ENCODE measurements at places on chromosomes 12 and 14.

DNA sequence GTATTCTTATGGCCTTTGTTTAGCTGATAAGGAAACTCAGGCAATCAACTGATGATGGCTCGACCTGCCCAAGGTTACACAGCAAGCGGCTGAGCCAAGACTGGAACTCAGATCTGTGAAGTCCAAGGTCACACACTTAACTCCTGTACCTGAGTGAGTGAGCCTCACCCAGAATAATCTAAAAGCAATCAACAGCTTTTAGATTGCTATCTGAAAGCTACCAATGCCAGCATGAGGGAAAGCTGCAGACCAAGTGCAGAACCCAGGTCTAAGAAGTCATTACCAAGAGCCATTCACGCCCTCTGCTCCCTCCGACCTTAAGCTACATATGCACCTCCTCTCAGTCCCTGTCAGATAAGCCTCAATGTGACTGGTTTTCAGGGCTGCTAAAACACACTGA, 12.1 kb downstream of the APPL2 start:
- no peak for DNase-seq

DNA sequence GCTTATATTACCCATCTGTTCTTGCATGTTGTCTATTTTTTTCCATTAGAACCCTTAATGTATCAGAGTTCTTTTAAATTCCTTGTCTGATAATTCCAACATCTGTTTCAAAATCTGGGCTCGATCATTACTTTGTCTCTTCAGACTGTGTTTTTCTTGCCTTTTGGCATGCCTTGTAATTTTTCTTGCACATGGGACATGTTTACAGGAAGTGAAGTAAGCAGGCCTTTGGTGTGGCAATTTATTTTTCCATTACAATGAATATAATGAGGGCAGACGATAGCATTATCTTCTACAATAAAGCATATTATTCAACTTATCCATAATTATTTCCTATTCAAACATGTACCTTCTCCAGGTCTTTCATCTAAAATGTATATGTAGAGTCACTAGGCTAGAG, 48.3 kb downstream of the STXBP6 start:
- DNase-seq: no peak

GRCh38 chr14:85599939-85600338, 70.0 kb downstream of the FLRT2 start:
- DNase-seq: no peak

DNA sequence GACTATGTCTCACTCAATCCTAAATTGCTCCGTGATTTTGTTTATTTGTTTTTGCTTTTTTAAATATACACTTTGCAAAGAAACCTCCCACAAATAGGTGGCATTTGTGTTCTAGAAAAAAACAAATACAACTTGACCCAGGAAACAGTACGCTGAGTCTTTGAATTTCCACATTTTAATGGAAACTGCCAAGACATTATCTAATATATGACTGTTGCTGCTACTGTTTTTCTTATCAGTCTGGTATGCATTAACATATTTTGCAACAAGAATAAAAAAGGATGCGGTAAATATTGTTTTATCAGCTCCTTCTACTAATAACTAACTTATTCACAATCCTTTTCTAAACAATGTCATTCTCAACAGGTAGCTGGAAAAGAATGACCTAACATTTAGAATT, 187.4 kb downstream of the LRIG3 start:
- DNase-seq: no peak

- no peak for DNase-seq
Measured at GRCh38 chr12:28086521-28087155, 103.6 kb upstream of the CCDC91 start.

DNA sequence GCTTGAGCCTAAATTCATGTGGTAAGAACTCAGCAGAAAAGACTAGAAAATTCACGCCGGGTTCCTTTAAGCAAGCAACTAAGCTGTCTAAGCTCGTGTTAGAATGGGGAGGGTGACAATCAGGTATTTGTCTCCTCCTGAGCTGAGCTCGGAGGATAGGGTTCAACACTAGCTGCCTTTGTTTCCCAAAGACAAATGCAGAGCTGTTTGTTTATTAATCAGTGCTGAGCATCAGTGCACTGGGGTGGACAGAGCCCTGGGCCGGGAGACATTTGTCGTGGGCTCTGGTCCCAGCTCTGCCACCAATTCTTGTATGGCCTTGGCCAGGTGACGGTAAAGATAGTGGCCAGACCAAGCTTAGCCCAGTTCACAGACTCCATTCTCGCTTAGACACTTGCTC, 43.7 kb downstream of the DEGS2 start:
- no peak for DNase-seq

DNA sequence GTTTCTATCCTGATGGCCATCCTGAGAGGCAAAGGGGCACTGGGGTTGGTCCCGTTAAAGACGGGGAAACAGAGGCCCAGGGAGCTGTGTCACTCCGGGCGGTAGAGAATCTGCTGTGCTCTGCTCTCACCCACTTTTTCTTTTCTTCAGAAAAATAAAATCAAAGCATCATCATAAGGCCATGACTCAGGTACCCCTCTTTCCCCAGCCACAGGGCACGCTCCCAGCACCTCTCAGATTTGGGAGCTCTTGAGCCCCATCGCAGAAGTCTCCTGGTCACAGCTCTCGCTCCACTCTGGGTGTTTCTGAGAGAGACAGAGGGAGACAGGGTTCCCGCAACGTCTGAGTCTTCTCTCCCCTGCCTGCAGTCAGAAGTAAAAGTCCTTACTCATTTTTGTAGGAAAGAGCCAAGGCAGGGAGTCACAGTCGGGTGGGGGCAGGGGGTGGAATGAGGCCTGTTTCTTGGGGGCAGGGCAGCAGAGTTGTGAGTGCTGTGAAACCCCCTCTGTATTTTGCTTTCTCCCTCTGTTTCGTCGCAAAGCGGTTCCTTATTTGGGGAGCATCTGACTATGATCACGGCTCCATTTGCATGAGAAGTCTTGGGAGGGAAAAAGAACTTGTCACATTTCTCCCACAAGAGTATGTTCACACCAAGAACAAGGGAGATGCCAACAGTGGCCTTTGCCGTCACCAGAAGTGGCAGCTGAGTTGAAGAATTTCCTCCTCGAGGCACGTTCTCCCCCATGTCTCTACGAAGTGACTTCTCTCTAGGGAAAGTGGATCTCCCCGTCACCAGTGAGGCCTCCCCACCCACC, 139.0 kb downstream of the BCL11B start:
- DNase-seq: peak; percentile 38

- DNase-seq: no peak
Measured at GRCh38 chr14:71094722-71095121, 187.5 kb downstream of the PCNX1 start.

- no peak for DNase-seq
Measured at GRCh38 chr14:34983786-34984185, 994 bp downstream of the SRP54 start.

DNA sequence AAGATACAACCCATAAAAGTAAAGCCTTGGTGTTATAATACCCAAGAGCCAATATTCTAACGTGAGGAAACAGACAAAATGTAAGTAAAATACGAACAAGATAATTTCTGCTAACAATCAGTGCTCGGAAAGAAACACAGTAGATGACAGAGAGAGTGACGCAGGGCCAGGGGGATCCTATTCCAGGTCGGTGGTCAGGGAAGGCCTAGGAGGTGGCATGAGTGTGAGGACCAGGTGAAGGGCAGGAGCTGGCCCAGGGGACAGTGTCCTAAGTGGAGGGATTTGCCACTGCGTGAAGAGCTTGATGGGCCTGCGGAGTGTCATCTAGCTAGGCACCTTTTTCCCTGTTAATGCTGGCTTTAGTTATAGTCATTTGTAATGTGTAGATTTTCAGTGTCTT, 35.3 kb downstream of the ETV6 start:
- no peak for DNase-seq

- no peak for DNase-seq
Measured at GRCh38 chr14:68819260-68819691, 26.4 kb upstream of the ZFP36L1 start.

DNA sequence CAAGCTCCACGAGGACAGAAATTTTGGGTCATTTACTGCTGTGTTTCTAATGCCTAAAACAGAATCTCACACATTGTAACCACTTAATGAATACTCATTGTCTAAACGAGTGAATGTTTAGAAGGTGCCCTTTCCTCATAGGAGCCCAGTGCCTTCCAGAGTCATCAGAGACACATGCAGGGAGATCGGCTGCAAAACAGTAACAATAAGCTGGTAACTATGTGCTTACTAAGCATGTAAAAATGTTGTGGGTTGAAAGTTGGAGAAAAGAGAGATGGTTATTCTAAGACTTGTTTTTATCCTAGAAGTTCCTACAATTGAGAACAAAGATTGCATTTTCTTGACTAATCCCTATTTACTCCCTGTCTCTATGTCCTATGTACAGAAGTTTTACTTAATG, 7.4 kb downstream of the TESPA1 start:
- DNase-seq: no peak

GRCh38 chr14:42527141-42527540, 920.5 kb downstream of the LRFN5 start:
- no peak for DNase-seq

- DNase-seq: no peak
Measured at GRCh38 chr14:100988011-100988410, 84.5 kb upstream of the RTL1 start.

- no peak for DNase-seq
Measured at GRCh38 chr14:37890095-37890494, 294.7 kb downstream of the TTC6 start.

DNA sequence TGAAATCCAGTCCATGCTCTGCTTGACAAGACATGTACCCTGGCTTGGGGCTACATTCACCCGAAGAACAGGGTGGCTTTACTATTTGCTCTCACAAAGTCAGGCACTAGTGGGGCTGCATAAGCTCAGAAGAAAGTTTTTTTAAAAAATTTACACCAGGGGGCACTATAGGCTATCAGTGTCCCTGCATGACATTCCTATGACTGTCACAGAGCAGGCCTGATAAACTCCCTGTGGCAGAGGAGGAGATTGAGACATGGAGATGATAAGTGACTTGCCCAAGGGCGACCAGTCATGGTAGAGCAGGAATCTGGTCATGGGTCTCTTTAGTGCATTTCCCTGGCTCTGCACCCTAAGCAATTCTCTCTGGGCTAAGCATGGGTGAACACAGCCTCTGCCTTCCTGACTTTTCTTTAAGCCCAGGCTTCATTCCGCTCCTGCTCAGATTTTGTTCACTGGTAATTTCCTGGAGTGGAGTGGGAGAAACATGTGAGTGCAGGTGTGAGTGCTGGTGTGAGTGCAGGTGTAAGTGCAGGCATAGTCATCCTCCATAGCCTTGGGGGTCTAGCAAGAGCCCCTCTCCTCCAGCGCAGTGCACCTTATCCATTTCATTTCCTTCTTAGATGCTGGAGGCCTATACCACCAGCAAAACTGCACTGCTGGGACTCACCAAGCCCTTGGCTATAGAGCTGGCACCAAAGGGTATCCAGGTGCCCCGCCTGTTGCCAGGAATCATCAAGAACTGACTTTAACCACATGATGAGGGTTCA, 91.6 kb downstream of the DHRS2 start:
- no peak for DNase-seq

GRCh38 chr12:47910981-47911380, 6.2 kb upstream of the VDR start:
- DNase-seq: no peak

DNA sequence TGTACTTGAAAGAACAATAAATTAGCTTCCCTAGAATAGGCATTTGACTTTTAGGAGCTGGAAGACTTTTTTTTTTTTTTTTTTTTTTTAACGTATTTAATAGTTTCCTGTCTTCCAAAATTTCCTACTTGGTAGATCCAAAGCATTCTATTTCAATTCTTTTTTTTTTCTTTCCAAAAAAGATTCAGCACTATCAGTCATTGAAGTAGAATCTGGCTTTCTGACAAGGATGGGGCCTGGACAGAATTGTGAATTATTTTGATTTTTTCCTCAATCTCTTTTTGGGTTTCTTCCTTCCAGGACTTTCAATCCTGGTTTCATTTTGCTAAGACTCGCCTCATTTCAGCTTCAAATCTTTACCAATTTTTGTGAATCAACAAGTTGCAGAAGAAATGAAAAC, 21.2 kb downstream of the GNG2 start:
- no peak for DNase-seq

DNA sequence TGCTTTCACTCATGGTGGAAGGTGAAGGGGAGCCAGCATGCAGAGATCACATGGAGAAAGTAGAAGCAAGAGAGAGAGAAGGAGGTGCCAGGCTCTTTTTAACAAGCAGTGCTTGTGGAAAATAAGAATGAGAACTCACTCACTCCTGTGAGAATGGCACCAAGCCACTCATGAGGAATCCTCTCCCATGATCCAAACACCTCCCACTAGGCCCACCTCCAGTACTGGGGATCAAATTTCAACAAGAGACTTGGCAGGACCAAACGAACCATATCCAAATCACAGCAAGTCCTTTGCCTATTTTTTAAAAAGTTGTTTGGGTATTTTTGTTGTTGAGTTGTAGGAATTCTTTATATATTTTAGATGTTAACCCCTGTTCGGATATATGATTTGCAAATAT, 245.9 kb upstream of the ARID2 start:
- DNase-seq: peak; percentile 80

DNA sequence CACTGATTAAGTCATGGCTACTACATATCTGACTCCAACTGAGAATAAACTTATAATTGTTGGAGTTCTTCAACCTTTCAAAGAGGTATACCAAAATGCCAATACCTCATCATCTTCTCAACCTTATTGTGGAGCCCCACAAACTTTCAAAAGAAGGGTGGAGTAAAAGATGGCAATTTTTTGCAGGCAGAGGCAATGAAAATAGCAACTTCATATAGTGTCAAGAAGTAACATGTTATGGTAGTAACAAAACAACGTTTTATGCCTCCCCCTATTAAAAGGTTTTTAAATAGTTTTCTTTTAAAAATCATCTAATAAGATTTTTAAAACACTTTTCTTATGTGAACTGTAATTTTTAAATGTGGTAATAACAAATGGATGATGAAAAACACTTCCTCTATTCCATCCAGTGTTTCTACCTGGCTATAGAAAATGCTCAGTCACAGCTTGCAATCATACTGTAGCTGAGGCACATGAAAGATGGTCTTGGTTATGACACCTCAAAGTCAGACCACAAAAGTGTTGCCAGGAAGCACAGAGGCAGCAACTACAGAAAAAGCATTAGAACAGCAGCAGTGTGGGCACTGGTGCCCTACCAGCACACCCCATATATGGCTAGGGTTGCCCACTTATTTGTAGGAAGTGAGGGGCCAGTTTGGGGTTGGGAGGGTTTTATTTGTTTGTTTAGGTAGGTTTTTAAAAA, 7.0 kb downstream of the PPP1R12A start:
- DNase-seq: no peak

- no peak for DNase-seq
Measured at GRCh38 chr14:23610090-23610814, 25.9 kb upstream of the DHRS2 start.

DNA sequence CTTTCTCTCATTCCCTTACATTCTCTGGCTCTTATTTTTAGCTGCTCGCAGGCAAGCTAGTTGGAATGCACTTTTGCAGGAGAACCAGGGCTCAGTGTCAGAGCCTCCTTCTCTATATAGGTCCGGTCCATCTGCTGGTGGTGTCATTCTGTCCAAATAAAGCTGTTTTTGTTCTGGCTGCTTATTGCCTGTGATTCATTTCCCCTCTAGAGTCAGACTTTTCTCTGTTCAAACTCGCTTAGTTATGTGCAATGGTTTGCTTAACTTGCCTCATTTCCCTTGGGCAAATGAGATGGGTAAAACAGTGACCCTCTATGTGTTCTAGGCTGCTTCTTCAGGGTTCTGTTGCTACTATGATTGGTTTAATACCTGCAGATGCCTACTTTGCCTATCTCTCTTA, 2.9 kb downstream of the SMARCD1 start:
- DNase-seq: no peak

GRCh38 chr12:131390412-131391334, 320.2 kb upstream of the SFSWAP start:
- no peak for DNase-seq

GRCh38 chr14:103292426-103293374, 41.3 kb upstream of the EIF5 start:
- no peak for DNase-seq

- no peak for DNase-seq
Measured at GRCh38 chr14:68936476-68936875, 42.6 kb downstream of the ACTN1 start.
